ENCODE measurements at places on chromosomes 3 and 15. TPM values are rescaled to one million over a fixed set of nuclear protein-coding genes. Genes with fewer than 3 reads are reported as not detected.

GRCh38 chr3:44026220-44026865 is 215.3 kb upstream of the TOPAZ1 start:
- H3K4me3 ChIP-seq, result no peak overlapping the region
- DNase-seq, result no peak
- no peaks in the 10 kb centered on the region for H3K27me3 ChIP-seq
- H3K36me3 ChIP-seq, result no peaks in the 10 kb centered on the region
- peaks cover 21% of the 10 kb centered on the region for H3K4me1 ChIP-seq
- H3K27ac ChIP-seq, result no peak overlapping the region

GRCh38 chr3:37116998-37117397 is 57.4 kb downstream of the LRRFIP2 start:
- no peak overlapping the region for H3K27ac ChIP-seq
- H3K4me3 ChIP-seq, result no peak overlapping the region
- no peaks in the 10 kb centered on the region for H3K4me1 ChIP-seq

SAMMSON gene
- not detected for total RNA-seq

NRROS gene
- total RNA-seq, result 44.0 TPM

LMLN gene
- total RNA-seq, result 0.95 TPM

APH1B gene
- 11.5 TPM for total RNA-seq

FBLN2 gene
- total RNA-seq, result 0.41 TPM

ABCC5 gene
- 9.9 TPM for total RNA-seq

XCR1 gene
- 0.13 TPM for total RNA-seq

ALDH1L1 gene
- 0.46 TPM for total RNA-seq

All from GM12878 (cell line).